COLO829 (cell line): ENCODE measurements at places on chromosomes 11 and 22.
A peak's percentile ranks its signal among the peaks of the same experiment; 100 is the strongest.

DNA sequence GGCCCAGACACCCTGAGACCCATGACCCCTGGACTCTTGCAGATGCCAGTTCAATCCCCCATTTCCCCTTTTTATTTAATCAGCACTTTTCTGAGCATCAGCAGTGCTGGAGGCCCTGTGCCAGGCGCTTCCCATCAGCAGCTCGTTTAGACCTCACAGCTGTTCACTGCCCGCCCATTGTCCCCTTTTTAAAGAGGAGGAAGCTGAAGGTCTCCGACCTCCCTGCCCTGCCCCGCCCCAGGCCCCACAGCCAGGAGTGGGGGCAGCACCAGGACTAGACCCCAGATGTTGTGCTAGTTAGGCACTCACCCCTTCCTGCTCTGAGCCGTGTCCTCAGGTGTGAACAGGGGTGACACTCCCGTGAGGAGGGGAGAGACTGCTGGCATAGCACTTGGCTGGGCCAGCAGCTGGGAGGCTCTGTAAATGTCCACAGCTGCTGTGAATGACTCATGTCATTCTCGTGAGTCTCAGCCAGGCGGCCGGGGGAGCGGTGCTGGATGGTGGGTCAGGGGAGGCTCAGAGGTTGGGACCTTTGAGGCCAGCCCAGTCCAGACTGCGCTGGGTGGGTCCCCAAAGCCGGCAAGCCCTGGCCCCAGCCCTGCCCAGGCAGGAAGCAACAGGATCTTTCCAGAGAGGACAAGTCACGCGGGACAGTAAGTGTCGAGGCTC lies 19.9 kb downstream of the EMID1 start:
- DNase-seq = no peak

DNA sequence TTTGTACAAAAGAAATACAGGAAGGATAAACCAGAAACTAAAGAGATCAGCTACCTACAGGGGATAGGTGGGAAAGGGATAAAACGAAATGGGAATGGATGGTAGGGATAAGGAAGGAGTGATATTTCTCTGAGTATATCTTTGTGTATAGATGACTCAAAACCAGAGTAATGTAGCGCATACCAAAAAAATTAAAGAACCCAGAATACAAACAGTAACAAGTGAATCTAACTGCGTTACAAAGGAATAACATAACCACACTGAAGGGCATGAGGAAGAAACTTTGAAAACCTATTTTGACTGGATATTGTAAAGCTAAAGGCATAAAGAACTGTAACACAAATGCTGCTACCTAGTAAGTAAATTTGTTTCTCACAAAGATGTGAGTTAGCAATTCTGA lies 37.9 kb downstream of the MAPK1 start:
- DNase-seq = no peak

DNA sequence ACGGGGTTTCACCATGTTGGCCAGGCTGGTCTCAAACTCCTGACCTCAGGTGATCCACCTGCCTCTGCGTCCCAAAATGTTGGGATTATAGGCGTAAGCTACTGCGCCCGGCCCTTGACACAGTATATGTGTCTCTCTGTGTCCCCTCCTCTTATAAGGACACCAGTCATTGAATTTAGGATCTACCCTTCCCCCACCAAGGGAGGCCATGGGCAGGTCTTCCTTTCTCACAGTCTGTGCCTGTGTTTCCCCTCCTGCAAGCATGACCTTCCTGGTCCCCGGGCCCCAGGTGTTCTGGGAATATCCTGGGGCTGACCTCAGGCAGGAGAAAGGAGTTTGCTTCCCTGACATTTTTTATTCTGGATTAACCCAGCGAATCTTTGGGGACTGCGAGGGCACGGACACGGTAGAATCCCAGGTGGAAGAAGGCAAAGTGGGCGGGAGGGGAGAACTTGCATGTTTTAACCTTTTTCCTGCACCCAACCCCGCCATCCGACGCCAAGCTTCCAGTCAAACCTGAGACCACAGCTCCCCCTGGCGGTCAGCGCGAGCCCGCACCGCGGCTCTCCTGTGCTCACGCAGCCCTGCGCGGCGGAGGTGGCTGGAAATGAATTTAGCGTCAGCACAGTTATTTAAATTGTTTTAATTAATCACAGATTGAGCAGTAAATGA lies 42.1 kb upstream of the ISX start:
- DNase-seq = peak; percentile 66

GRCh38 chr22:39250131-39250530 lies 5.3 kb upstream of the PDGFB start:
- no peak for DNase-seq

GRCh38 chr11:20122131-20122530 lies 38.1 kb downstream of the DBX1 start:
- DNase-seq = no peak

DNA sequence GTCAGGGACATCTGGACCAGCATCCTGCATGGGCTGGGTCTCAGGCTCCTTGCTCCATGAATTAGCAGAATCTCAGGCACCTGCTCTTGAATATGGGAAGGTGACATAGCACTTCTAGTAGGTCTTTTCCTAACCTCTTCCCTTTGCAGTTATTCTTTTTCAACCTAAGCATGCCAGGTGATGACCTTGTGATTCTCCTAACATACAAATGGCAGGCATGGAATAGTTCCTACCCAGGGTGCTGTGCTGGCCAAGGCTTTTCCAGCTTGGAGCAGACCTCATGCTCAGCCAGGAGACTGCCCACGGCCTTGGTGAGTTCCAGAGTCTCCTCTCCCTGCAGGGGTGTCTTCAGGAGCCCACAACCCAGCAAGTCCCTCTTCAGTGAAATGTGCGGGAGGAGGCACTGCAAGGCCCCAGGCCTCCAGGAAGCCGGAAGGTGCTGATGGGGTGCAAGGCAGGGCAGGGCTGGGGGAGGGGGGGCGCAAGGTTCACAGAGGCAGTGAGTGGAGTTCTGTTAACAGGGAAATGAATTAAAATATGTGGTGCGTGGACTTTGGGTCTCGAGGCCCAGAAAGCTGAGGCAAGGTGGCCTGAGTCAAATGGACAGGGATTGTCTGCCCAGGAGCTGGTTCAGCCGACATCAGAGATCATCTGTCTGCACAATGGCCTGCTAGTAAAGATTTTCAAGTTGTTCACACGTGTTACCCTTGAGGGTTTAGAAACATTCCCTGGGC lies 75.9 kb upstream of the SEPTIN5 start:
- no peak for DNase-seq

- peak; percentile 40 for DNase-seq
These were observed 216.7 kb upstream of the SORL1-AS1 start for GRCh38 chr11:121669422-121669821.

GRCh38 chr11:116701876-116702275 lies 70.9 kb downstream of the BUD13 start:
- no peak for DNase-seq

DNA sequence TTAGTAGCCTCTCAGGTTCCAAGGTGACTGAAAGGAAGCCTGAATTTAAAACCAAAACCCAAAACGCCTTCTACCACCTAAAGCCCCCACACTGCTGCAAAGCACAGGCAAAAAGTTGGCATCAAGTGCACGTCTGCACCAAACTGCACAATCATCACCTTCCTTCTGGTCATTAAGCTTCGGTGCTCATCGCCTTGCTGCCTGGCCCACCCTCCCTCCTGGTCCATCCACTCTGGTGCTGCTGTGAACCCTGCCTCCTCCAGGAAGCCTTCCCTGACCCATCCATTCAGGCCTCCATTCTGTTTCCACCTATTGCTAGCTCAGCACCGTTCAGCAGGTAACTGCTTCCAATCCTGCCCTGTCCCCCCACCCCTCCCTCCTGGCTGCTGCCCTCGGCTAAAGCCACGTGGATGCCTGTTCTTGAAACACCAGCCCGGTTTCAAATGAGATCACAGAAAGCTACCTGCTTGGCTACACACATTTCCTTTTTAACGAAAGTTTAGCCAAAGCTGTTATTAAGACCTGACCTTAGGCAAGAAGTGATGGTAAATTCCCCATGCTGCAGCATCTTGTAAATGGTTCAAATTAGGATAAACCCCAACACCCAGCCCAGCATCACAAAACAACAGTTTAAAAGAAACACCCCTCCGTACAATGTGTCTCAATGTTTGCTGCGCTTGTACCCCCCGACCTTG lies 53.8 kb upstream of the CD5 start:
- DNase-seq = no peak

- peak; percentile 86 for DNase-seq
These were observed 21.5 kb upstream of the MALAT1 start for GRCh38 chr11:65477149-65477965.

- DNase-seq = no peak
These were observed 56.2 kb upstream of the CRYBB3 start for GRCh38 chr22:25143156-25144076.

- DNase-seq = peak; percentile 92
These were observed at the start of gene P2RX6 for GRCh38 chr22:21014726-21015465. P2RX6 (plus strand) TSS chr22:21015165; CDS start chr22:21015175, 10 bp downstream.

DNA sequence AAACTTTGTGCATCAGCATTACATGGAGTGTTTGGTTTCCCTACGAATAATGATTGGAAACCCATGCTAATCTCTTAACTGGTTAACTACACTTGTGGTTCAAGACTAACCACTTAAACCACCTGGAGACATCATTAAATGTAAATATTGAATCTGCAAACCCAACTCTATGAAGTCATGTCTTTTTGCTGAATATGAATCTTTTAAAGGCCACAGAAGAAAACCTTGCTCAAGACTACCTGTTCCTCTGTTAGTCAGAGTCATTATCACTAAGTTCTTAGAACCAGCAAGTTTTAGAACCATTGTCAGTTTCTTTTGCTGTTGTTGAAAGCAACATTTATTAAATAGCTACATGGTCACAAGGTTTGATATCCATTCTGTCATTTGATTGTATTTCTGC lies 70.7 kb downstream of the SIK2 start:
- DNase-seq = no peak

DNA sequence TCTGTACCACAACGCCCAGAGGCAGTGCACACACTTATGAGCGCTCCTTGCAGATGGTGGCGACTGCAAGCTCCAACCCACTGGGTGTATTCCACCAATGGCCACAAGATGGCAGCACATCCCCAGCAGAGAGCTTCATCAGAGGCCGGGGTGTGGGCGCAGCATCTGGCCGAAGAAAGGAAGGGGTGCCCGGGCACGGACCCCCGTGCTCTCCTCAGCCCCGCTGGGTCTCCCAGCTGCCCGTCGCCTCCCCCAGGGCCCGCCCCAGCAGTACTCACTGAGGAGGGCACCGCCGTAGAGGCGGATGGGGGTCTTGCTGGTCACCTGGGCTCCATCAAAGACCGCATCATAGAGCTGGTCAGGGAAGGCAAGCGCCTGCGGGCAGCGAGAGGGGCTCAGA lies 14.2 kb downstream of the TP53I11 start:
- peak; percentile 50 for DNase-seq

DNA sequence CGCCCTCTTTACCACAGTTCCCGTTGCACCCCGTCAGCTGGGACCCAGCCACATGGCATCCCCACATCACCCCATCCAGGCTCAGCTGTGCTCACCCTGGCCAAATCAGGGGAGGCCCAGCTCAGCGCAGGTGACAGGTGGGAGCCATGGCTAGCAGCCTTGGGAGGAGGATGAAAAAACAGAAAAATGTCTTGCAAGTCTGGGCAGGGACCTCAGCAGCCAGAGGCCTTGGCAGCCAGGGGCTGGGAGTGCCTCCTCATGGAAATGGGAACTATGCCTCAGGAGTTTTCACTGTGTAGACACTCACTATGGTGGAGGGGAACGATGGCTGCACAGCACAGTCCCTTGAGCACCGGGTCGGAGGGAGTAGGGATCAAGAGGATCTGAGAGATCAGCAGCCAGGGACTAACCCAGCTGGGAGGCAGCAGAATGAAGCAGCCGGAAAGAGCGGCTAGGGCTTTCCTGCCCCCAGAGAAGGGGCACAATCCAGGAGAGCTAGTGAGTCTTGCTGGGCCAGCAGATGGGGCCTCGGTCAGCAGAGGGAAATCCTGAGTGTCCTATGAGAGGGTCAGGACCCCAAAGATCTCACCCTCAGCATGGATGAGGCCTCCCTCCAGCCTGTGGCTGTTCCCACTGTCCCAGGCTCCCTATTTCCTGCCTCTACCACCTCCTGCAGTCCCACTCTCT lies 6.2 kb upstream of the FTH1 start:
- DNase-seq = no peak
